ENCODE measurements at places on chromosomes 1 and 21.

DNA sequence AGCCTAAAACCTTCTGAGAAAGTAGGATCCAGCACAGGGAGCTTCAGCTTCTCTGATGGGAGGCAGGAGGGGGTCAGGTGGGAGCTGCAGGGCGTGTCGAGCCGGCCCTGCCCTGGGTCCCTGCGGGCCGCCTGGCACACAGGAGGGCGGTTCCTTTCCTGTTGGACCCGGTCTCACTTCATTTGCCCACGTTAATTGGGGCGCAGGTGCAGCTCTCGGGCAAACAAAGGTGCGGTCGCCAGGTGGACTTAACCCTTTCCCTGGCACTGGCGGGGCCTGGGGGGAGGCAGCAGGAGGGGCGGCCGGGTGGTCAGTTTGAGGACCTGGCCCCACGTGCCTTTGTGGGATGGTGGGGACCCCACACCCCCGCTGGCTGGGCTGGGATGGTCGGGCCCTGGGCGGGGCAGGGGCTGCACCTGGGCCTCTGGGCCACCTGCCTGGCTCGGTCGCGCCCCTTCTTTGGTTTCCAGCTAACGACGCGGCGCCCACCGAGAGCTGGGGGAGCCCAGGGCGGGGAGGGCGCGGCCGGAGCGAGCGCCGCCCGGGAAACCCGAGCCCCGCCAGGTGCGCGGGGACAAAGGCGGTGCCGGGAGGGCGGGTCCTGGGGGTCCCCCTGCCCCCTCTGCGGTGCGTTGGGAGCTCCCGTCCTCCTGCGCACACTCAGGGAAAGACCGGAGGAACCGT lies 20.8 kb upstream of the C1orf159 start:
- DNase-seq: no peak

DNA sequence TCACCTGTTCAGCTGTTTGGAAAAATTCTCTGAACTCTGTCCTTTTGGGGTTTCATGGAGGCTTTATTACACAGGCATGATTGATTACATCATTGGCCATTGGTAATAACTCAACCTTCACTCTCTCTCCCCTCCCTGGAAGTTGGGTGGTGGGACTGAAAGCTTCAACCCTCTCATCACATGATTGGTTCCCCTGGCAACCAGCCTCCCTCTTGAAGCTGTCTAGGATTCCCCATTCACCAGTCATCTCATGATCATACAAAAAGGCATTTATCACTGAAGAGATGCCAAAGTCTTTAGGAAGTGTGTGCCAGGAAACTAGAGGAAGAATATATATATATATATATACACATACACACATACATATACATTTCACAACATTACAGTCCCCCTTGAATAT lies 228.5 kb downstream of the ZNF326 start:
- no peak for DNase-seq

GRCh38 chr21:37717534-37717933 lies 198.7 kb downstream of the KCNJ6 start:
- no peak for DNase-seq

- DNase-seq: no peak
These were observed 32.1 kb upstream of the EPHX4 start for GRCh38 chr1:91997607-91998195.

DNA sequence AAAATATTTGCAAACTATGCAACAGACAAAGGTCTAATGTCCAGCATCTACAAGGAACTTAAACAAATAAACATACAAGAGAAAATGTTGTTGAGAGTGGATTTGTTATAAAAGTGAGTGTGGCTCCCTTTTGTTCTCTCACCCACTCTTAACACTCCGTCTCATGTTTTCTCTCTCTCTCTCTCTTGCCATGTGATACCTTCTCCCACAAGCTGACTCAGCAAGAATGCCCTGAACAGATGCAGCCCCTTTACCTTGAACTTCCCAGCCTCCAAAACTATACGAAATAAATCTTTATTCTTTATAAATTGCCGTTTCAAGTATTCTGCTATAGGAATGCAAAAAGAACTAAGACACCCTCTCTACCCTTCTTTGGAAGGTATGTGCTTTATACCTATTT lies 234.1 kb downstream of the ADGRL2 start:
- DNase-seq: no peak

- no peak for DNase-seq
These were observed 4.1 kb upstream of the GRIK3 start for GRCh38 chr1:37038227-37039093.

- DNase-seq: no peak
These were observed 30.0 kb upstream of the FGGY start for GRCh38 chr1:59266927-59267293.

- no peak for DNase-seq
These were observed 291.6 kb downstream of the PLPP3 start for GRCh38 chr1:56287721-56288120.

DNA sequence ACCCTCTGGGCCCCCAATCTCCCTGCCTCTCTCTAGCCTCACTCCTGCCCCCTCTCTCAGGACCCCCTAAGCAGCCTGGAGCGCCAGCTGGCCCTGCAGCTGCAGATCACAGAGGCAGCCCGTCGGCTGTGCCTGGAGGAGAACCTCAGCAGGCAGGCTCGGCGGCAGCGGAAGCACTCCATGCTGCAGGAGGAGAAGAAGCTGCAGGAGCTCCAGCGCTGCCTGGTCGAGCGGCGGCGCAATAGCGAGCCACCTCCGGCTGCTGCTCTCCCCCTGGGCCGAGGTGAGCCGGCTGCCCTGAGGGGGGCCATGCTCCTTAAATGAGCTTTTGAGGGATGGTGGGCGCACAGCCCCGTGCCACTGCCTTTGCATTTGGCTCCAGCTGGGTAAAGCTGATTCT lies 6.2 kb downstream of the INAVA start:
- no peak for DNase-seq

DNA sequence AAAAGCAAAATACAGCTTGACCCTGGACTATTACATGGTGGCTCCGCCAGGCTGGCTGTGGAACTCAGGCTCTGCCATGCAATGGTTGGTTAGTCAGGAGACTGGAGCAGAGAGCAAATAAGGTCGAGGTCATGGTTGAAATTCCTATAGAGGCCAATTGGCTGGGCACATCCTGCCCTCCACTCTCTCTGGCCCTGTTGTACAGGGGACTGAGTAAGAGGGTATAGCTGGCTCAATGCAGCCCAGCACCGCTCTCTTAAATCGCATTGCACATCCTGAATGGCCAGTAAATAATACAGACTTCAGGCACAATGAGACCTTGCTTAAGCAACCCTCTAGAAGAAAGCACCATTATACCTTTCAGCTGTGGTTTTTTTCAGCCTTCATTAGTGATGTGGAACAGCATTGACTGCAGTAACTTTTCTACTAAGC lies 59.3 kb upstream of the PPP2R5A start:
- no peak for DNase-seq

- DNase-seq: peak; percentile 15
These were observed 506 bp downstream of the SSX2IP start for GRCh38 chr1:84689514-84690396.

DNA sequence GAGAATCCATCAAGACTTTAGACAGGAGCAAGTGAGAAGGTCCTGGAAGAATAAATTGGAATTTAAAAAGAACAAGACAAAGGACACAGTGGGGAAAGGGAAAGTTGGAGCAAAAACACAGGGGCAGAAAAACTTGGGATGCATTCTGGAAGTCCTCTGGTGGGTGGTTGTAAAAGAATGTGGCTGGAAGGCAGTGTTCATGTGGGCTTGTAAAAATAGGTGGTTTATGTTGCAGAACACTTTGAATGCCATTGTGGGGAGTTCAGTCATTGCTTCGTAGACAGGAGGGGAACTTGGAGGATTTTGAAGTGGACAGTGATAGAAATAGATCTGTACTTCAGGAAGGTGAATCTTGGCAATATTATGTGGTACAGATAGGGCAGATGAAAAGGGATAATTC lies 15.2 kb downstream of the KIF1B start:
- no peak for DNase-seq

GRCh38 chr21:15749082-15749860 lies 19.5 kb downstream of the USP25 start:
- DNase-seq: no peak

DNA sequence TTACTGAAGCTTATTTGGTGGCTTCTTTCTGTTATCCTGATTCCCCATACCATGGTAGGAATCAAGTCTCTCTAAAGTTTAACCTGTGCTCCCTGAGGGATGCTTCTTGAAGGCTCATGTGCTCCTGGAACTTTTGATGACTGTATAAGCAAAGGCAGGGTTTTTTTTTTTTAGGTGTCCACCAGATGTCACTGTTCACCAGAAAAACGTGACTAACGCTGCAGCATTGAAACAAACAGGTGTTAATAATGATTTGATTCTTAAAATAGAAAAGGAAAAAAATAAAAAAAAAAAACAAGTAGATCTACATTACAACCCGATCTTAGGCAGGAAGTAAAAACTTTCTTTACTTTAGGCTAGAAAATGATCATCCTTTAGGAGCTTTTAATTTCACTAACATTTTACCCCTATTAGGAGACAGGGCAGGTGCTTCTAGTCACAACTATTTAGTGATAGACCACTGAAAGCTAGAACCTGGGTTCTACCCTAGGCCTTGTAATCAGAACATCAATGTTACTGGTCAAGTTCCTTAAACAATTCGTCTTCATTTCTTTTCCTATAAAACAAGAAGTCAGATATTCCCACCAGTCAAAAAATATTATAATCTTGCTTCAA lies 223.0 kb downstream of the PLA2G4A start:
- no peak for DNase-seq
